AG04450 (cell line): ENCODE measurements at places on chromosomes 4 and X.

GRCh38 chrX:78624426-78624825, 34.7 kb downstream of the RTL3 start:
- DNase-seq: no peak

DNA sequence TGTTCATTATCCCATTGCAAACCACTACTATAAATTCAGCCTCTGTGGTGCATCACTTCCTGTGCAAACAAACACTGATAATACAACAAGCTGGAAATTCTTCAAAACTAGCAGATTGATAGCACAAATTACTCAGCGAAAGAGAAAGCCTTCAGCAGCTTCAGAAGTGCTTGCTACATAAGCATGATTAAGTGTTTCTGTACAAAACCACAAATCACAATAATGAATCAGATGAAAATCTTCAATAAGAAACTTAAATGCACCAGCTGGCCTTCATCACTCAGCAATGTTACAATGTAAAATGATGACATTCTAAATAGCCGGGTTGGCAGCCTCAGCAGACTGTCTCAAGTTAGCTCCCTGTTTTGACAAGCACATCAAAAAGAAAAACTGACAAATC, 262.2 kb downstream of the SPOCK3 start:
- DNase-seq: no peak

DNA sequence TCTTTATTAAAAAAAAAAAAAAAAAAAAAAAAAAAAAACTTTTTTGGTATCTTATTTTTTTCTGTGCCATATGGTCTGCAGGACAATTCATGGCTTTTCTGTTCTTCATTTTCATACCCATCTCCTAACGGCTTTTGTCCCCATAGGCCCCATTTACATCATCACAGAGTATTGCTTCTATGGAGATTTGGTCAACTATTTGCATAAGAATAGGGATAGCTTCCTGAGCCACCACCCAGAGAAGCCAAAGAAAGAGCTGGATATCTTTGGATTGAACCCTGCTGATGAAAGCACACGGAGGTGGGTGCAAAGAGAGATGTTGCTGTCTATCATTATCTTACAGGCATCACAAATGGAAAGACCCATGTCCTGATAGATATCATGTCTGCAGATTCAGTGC, 49.1 kb downstream of the PDGFRA start:
- no peak for DNase-seq

- no peak for DNase-seq
These were observed 18.2 kb downstream of the PTTG2 start for GRCh38 chr4:37978248-37978924.

GRCh38 chr4:15753786-15754185, 24.3 kb upstream of the CD38 start:
- DNase-seq: no peak

DNA sequence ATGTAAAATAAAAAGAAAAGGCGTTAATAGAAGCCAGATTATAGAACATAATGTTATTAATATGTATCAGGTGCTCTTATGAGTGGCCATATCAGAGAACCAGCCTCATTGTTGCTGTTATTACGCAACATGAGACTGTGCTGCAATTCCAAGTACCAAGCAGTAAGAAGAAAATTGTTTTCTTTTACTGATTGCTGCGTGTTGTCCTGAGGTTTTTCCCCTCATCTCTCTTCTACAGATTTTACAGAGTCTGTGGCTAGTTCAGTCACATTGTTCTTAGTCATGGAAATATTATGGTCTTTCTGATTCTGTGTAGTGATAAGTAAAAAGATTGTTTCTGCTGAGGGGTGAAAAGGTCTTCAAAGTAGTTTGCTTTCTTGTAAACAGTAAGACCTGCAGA, 55.9 kb downstream of the NPNT start:
- no peak for DNase-seq

- no peak for DNase-seq
These were observed 10.5 kb upstream of the MAMLD1 start for GRCh38 chrX:150352581-150352980.
